ENCODE measurements at places on chromosomes 4 and X. TPM values are rescaled to one million over a fixed set of nuclear protein-coding genes. Genes with fewer than 3 reads are reported as not detected.

EDA gene
- polyA plus RNA-seq = 7.2 TPM

SSX2 gene
- not detected for polyA plus RNA-seq

AR gene
- 3.6 TPM for polyA plus RNA-seq

PLXNB3 gene
- polyA plus RNA-seq = 1.8 TPM

CT83 gene
- not detected for polyA plus RNA-seq

KIT gene
- 17.5 TPM for polyA plus RNA-seq

MAP9 gene
- polyA plus RNA-seq = 32.2 TPM

SPIN4 gene
- polyA plus RNA-seq = 29.5 TPM

- no peak for DNase-seq
Observed at GRCh38 chrX:104113222-104113965, 1.1 kb downstream of the ZCCHC18 start.

GRCh38 chrX:139423186-139423585 lies 107.4 kb upstream of the F9 start:
- DNase-seq = no peak

DNA sequence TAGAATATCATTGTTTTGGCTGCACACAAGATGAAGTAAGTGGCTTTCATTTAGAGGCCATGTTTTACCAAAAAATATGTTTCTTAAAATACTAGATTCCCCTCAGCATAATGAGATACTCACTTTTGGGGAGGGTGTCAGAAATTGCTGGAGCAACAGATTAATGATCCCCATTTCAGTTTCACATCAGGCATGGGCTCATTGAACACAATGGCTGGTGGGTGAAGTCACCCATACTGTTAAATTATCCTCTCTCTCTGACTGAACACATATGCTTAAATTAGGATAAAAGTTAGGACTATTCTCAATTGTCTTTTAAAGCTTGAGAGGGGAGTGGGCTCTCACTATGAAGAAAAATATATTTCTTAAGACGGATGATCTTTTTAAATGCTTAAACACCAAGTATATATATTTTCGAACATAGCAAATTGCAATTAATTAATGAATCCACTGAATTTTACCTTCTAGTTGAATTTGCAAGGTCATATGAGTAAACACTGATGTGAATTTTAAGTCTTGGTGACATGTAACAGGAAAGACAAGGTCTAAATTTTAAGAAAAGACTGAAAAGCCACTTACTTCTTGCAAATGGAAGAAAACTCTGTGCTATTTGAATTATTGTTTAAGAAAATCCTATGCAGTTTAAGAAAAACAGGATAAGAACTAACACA lies 2.5 kb downstream of the GPM6A start:
- DNase-seq = no peak

- DNase-seq = no peak
Observed at GRCh38 chrX:4881277-4881676, 1167.8 kb upstream of the PRKX start.

DNA sequence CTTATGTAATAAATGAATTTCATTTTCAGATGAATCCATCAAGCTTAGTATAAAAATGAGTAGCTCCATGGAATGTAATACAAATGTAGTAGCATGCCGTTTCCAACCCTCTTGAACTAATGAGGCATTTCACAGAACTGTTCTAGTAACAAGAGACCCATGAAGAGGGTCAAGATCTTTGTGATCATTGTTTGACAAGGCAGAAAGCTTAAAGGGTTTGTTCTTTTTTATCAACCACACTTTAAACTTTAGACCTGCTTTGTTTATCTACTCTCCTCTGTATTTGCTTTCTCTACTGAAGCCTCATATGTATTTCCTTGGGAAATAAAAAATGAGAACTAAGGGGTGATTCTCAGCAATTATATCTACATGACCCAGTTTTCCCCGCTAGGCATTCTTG lies 513.9 kb downstream of the ARAP2 start:
- DNase-seq = no peak

DNA sequence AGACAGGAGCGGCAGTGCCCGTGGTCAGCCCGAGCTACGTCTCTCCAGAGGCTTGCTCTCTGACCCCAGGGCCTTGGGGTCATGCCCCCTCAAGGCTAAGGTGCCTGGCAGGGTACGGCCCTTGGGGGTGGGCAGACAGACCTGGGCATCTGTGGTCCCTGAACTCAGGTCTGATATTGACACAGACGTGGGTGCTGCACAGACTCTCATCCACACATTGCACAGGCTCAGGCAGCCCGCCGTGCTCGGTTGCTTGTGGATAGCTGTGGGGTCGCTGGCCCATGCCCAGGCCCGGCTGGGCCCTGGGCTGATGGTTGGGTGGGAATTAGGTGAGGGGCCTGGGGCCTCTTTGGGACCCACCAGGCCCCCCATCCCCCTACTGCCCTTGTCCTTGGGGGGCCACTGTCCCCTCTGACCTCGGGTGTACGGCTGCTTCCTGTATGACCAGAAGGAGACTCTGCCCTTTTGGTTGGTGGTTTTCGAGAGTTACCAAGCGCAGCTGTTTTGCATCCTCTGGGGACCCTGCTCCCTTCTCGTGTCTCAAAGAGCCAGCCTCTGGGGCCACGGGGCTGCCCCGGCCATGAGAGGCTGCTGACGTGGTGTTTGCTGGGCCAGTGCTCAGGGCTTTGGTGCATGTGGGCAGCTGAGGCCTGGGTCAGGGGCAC lies 10.1 kb downstream of the FGFRL1 start:
- DNase-seq = no peak

GRCh38 chr4:157245351-157245750 lies 24.8 kb downstream of the GRIA2 start:
- no peak for DNase-seq

- no peak for DNase-seq
Observed at GRCh38 chrX:66001596-66001995, 38.3 kb downstream of the VSIG4 start.

DNA sequence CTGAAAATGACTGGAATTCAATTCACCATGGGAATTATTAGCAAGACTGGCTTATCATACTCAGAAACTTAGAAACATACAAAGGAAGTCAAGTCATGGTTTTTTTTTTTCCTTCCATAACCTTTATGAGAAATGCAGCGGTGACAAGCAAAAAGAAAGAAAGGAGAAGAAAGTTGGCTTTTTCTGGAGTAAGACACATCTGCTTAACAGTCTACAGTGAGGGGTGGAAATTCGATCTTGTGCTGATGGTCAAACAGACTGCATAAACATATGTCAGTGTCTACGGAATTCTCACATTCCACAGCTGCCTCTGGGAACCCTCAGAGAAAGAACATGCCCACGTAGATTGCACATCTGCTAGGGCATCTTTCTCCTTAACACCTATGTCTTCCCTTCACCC lies 54.6 kb downstream of the PROM1 start:
- no peak for DNase-seq
